ENCODE measurements at places on chromosomes 5 and 9.

DNA sequence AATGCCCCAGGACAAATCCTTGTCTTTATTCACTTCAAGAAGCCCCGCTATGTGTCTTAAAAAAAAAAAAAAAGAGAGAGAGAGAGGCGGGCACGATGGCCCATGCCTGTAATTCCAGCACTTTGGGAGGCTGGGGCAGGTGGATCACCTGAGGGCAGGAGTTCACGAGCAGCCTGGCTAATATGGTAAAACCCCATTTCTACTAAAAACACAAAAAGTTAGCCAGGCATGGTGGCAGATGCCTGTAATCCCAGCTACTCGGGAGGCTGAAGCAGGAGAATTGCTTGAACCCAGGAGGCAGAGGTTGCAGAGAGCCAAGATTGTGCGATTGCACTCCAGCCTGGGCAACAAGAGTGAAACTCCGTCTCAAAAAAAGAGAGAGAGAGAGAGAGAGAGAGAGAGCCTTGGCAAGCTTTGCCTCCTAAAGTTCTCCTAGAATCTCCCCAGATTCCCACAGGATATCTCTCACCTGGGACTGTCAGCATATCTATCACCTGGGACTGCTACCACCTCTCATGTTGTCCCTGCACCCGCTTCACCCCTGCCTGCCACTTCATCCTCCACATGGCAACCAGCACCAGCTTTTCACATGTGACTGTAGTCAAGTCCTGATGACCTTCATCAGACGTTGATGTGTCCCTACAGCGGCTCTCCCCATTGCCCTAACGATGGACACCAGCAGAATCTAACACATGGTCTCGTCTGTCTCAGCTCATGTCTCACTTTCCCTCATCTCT, 5.8 kb downstream of the ITK start:
- DNase-seq = no peak

DNA sequence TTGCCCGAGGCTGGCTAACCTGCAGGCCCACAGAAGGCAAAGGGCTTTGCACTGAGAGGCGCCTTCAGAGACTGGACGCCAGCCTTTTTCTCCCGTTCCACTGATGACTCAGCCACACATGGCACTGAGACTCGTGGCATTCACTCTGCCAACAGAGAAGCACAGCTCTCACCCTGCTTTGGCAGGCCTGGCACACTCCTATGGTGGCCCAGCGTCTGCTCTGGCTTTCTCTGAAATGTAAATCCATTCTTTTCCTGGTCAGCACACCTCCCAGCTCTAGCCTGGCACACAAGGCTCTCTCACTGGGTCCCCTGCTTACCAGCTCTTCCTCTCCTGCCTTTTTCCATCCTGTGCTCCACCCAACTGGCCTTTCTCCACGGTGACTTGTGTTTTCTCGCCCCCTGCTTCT, 5.9 kb upstream of the MELK start:
- no peak for DNase-seq

GRCh38 chr5:134580001-134580460, 52.6 kb downstream of the SAR1B start:
- DNase-seq = no peak

DNA sequence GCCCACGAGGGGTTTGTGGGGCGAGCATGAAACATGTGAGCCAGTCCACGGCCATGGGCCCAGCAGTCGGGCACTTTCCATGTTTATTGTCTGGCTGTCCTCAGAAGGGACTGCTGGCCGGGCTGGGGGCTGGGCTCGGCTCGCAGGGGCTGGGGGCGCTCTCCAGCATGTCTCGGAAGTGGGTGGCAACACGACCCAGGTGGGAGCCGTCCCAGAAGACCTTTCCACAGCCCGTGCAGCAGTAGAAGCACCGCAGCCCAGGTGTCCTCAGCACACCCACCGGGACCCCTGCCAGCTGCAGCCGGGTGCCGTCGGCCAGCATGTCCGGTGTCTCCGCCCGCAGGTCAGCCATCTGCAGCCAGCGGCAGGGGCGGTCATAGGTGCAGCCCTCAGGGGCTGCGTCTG, 4.8 kb upstream of the NRARP start:
- no peak for DNase-seq

DNA sequence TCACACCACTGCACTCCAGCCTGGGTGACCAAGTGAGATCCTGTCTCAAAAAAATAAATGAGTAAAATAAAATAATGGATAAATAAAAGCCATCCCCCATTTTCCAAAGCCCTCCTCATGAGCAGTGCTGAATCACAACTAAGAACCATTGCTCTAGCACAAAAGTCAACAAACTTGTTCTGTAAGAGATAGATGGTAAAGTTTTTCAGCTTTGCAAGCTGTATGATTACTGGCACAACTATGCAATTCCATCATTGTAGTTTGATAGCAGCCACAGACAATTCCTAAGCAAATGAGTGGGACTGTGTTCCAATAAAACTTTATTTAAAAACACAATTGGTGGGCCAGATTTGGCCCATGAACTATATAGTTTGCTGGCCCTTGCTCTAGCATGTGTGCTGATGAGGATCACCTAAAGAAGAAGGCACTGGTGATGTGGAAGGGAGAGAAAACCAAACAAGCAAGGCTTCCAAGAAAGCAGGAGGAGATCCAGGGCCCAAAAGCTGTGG, 64.6 kb downstream of the NEURL1B start:
- DNase-seq = no peak

- DNase-seq = no peak
These were observed 51.3 kb upstream of the MINAR2 start for GRCh38 chr5:129696636-129697035.

- DNase-seq = no peak
These were observed 31.5 kb downstream of the NIPAL4 start for GRCh38 chr5:157491471-157491995.

DNA sequence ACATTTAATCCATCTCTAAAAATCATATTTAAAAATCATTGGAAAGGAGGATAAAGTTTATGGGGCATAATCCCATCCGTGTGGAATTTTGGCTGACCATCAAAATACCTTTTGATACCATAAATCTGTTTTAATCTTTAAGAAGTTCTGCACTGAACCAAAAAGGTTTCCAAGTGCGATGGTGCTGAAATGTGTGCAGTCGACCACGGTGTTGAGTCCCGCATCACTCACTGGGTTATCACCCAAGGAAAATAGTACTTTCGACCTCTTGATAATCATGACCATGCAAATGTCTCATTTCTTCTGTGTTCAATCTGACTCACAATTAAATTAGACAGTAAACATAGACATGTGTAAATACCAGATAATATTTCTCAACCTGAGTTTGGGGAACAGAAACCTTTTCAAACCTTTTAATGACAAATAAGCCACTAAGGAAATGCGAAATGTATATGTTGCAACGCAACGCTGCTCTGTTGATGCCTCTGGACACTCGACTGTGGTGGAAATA, 62.0 kb upstream of the CDH6 start:
- no peak for DNase-seq

- DNase-seq = no peak
These were observed 63.6 kb downstream of the SSBP2 start for GRCh38 chr5:81687292-81687691.
